ENCODE measurements at places on chromosomes 1 and 21. TPM values are rescaled to one million over a fixed set of nuclear protein-coding genes. Genes with fewer than 3 reads are reported as not detected.

Gene ANGPTL1
- total RNA-seq, result 0.22 TPM

Gene IFNLR1
- under 0.01 TPM for total RNA-seq

Gene FNDC10
- total RNA-seq, result 0.44 TPM

Gene IQCC
- total RNA-seq, result 0.79 TPM

Gene RGS8
- total RNA-seq, result not detected

DNA sequence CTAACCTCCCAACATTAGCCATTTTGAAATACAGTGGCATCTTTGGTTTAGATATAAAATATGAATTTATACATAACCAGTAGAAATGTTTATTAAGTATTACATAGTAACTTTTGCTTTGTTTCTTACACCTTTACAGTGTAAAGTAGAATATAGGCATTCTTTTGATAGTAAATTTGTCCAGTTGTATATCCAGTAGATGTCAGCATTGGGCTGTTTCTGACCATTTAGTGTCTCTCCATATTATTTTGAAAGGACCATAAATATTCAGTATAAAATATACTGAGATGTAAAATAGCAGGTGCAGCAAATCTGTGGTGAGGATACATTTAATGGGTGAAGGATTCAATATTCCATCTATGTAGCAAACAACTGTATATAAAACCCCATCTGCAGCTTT is 115.8 kb upstream of the ZRANB2 start:
- DNase-seq, result peak; percentile 8

DNA sequence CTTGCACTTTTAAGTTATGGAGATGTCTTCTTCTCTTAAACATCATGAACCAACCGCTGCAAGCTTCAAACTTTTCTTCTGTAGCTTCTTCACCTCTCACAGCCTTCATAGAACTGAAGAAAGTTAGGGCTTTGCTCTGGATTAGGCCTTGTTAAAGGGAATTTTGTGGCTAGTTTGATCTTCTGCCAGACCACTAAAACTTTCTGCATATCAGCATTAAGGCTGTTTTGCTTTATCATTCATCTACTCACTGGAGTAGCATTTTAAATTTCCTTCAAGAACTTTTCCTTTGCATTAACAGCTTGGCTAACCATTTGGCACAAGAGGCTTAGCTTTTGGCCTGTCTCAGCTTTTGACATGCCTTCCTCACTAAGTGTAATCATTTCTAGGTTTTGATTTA is 43.0 kb upstream of the RGL1 start:
- DNase-seq, result no peak

DNA sequence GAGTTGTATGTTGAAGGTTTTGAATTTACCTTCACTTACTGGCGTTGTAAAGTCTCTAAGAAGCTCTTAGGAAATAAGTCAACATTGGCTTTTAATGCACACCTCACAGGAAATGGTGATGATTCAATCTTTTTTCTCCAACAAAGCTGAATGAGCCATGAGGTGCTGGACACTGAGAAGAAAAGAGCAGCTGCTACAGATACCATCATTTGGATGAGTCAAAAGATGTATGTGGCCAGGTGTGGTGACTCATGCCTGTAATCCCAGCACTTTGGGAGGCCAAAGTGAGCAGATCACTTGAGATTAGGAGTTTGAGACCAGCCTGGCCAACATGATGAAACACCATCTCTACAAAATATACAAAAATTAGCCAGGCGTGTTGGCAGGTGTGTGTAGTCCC is 3.3 kb upstream of the IL23R start:
- DNase-seq, result no peak

GRCh38 chr1:202155478-202156021 is 4.9 kb downstream of the PTPN7 start:
- DNase-seq, result peak; percentile 60

DNA sequence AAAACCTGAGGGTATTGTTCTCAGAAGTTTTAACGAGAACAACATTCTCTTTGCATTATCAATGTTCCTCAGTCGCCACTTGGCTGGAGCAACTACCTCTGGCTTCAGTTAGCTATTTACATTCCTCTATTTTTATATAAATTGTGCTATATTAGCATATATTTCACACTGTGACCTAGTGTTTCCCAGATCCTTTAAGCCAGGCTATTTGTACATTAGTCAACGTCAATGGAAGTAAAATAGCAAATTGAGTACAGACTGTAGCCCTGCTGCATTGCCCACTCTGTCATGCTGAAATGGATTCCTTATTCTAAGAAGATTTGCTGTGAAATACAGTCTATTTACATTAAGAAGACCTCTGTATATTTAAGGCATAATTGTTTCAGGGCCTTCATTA is 213.8 kb downstream of the ROR1 start:
- no peak for DNase-seq

- no peak for DNase-seq
These were observed 315.0 kb downstream of the PLA2G4A start for GRCh38 chr1:187143783-187144182.

DNA sequence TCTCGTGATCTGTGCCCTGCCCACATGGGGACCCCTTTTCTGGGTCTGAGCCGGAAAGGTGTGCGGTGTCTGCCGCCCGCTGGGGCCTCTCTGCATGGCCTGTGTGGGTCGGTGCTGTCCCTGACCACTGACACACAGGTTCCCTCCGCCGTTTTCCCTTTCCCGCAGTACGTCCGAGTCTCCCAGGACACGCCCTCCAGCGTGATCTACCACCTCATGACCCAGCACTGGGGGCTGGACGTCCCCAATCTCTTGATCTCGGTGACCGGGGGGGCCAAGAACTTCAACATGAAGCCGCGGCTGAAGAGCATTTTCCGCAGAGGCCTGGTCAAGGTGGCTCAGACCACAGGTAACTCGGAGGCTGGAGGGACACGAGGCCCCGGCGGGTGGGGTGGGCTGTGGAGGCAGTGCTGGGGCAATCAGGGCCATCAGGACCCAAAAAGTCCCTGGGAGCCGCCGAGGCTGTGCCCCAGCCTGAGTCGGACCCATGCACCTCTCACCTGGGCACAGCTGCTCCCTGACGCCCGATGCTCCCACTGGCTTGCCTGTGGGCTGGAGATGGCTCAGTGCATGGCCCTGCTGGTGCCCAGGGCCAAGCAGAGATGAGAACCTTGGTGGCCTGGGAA is 13.3 kb downstream of the TRPM2 start:
- no peak for DNase-seq
